ENCODE measurements at places on chromosomes 5 and 9.

- no peak for DNase-seq
These were observed 39.1 kb upstream of the NOTCH1 start for GRCh38 chr9:136584934-136585333.

DNA sequence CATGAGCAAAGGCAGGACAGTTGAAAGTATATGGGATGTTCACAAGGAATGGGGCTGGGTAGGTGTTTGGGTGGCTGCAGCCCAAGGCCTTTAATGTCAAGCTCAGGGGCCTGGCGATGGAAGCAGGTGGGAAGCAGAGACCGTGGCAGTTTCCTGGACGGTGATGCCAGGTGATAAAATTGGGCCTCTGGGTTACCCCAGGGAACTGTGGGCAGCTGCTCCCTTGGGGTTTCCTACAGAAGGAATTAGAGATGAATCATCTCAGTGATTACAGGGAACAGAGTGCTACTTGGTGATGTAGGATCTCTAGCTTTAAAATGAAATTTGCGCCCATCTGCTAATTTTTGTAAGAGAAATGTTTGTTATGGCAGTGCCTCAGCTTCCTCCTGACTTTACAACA is 39.2 kb downstream of the TSTD2 start:
- DNase-seq: peak; percentile 38

- DNase-seq: no peak
These were observed 90.4 kb downstream of the UBE2QL1 start for GRCh38 chr5:6539060-6539459.

- no peak for DNase-seq
These were observed 173.2 kb downstream of the SNCAIP start for GRCh38 chr5:122485226-122485625.

DNA sequence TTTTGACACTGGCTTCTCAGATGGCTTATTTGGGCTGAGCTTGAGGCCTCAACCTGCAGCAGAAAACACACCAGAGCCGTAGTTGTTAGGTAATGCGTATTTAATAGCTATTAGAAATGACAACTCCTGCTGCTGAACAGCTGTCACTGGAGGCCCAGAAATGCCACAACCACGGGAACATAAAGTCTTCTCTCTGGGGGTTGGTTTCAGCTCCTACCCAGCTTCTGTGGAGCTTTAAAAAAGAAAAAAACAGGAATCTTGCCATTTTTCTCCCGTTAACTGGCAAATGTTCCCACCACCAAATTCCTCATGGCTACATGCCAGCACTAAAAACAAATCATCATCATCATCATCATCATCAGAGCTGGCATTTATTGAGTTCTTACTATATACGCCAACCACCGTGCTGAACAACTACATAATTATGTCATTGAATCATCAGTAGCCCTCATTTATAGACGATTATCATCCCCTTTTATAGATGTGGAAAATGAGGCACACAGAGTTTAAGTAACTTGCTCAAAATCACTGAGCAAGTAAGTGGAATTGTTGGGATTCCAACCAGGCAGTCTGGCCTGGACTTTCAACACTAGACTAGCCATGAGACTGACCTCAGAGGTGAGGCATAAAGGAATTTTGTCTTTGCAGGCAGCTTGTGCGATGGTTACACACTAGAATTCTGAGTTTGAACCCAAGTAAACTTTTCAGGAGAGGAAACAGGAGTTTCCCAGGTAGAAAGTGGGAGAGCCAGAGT is 185.3 kb upstream of the WWC1 start:
- peak; percentile 52 for DNase-seq

DNA sequence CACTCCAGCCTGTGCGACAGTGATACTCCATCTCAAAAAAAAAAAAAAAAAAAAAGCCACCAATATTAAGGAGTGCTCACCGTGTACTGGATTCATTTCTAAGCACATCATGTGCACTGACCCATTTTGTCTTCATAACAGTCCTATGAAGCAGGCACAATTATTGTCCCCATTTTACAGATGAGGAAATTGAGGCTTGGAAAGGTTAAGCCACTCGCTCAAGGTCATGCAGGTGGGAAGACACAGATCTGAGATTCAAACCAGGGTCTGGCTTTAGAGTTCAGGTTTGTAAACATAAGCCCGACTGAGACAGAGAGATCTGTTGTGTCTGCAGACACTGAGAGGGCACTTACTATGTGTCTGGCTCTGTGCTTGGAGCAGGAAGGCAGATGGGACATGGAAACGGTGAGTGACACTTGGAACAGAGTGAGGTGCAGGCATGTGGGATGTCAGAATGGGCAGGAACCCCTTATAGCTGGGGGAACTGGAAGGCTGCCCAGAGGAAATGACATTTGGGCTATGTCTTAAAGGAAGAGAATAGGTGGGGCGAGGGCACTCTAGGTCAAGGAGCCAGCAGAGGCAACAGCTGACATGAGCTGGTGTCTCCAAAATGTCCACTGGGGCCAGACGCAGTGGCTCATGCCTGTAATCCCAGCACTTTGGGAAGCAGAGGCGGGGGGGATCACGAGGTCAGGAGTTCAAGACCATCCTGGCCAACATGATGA is 69.9 kb downstream of the STK10 start:
- no peak for DNase-seq

DNA sequence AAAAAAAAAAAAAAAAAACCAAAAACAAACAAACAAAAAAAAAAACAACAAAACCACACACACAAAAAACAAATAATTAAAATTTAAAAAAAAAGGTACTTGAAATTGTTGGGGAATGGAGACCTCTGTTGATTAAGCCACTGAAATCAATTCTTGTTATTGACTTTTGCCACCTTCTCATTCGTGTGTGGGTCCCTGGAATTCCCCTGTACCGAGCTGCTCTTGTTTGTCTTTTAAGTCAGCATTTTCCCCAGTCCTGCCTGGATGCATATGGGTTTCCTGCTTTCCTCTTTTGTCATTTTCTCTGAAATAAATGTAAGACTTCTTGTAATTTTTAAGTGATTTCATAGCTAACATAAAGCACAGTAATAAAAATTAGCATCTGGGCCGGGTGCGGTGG is 45.5 kb downstream of the GPBP1 start:
- DNase-seq: peak; percentile 5

DNA sequence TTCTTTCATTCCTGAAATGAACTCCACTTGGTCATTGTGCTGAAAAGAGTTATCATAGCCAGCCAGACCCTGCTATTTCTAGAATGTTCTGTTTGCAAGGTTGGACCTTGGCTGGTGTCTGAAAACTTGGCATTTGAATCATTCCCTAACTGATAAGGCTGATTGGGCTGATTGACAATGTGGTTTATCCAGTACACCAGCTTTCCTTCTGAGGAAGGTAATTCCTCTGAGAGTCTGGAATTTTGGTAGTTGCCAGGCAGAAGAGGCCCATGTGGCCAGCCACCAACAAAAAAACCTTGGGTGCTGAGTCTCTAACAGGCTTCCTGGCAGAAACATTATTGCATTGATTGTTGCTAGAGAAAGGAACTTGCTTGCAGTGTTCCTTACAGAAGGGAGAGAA is 15.3 kb downstream of the SEC61B start:
- no peak for DNase-seq

- no peak for DNase-seq
These were observed 46.7 kb upstream of the TMC1 start for GRCh38 chr9:72474676-72475075.

GRCh38 chr9:88922091-88922490 is 69.2 kb upstream of the S1PR3 start:
- no peak for DNase-seq

DNA sequence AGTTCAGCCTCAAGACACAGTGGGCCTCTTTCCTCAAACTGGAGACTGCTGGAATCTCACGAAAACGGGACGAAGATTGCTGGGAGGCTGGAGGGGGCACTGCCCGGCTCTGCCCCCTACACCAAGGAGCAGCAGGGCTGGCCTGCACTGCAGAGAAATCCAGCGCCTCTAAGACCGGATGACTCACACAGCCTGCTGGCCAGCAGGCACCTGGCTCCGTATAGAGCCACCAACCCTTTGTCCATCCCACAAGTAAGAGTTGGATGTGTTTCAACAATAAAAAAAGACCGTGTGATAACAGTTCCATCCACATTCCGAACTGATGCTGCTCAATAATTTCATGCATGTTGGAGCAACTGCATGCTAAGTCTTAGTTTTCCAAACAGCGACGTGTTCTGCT is 11.5 kb downstream of the CCDC127 start:
- DNase-seq: peak; percentile 29

DNA sequence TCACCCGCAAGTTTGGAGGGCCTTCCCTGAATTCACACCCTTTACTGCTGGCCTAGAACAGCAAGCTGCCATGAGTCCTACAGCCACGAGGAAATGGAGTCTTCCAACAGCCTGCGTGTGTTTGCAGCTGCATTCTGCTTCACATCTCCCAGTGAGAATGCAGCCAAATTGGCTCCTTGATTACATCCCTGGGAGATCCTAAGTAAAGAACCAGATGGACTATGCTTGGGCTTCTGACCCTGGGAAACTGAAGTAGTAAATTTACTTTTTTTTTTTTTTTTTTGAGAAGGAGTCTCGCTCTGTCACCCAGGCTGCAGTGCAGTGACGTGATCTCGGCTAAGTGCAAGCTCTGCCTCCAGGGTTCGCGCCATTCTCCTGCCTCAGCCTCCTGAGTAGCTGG is 617.0 kb upstream of the CDH18 start:
- no peak for DNase-seq

DNA sequence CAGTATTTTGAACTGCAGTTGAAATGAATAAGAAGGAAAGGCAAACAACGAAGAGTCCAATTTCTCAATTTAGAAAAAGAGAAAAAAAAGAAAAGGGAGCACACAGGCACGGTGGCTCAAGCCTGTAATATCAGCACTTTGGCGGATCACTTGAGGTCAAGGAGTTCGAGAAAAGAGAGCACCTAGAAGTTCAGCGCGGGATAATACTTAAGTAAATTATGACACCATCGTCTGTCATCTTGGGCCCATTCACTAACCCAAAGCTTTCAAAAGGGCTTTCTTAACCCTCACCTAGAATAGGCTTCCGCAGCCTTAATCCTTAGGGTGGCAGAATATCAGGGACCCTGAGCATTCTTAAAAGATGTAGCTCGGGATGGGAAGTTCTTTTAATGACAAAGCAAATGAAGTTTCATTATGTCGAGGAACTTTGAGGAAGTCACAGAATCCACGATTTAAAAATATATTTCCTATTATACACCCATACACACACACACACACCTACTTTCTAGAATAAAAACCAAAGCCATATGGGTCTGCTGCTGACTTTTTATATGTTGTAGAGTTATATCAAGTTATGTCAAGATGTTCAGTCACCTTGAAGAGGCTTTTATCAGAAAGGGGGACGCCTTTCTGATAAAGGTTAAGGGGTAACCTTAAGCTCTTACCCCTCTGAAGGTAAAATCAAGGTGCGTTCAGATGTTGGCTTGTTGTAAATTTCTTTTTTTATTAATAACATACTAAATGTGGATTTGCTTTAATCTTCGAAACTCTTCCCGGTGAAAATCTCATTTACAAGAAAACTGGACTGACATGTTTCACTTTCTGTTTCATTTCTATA is 602 bp upstream of the CD274 start:
- DNase-seq: peak; percentile 36

DNA sequence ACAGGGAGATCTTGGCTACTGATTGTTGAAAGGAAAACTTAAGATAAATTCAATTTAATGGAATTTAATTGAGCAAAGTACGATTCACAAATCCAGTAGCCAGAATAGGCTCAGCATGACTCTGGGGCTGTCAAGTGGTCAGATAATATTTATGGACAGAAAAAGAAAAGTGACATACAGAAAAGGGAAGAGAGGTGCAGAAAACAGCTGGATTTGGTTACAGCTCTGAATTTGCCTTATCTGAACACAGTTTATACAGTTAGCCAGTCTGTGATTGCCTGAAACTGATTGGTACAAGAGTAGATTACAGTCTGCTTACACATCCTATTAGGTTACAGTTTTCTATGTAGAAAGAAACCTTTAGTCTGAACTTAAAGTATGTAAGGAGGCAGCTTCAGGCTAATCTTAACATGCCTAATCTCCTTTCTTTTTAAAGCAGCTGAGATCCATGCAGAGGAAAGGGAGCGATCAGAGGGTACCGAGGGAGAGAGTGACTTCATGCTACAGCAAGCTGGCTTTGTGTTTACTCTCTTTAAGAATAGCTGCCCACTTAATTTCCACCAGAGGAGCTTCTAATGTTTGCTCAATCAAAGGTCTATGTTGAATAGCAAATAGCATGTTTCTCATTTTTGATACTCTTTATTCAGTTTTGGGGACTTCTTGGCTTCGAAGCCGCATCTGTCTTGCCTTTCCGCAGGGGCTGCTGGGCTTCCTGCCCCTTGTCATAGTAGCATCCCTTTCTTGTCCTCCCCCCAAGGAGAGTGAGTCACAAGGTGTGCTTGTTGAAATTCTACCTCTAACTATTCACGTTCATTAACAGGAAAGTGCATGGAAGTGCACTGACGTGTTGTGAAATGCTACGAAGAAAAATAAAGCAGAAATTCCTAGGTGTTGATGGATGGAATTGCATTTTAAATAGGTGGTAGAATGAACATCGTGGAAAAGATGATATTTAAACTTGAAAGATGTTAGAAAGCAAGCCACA is 761.2 kb downstream of the TAF11L14 start:
- peak; percentile 18 for DNase-seq

DNA sequence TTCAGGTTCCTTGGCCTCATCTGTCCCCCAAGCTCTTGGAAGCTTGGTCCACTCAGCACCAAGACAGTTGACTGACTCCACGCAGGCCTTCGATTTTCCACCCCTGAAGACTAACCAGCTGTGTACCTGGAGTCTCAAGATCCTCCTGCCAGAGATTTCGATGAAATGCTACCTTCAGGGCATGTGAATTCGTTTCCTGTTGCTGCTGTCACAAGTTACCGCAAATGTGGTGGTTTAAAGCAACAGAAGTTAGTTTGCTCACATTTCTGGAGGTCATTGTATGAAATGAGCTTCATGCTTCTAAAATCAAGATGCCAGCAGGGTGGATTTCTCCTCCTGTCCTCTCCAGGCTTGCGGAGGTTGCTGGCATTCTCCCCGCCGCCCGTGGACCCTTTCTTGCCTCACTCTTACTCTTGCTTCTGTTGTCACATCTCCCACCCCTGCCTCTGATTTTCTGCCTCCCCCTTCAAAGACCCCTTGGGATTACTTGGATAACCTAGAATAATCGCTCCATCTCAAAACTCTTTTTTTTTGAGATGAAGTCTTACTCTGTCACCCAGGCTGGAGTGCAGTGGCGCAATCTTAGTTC is 27.6 kb upstream of the RETREG1 start:
- DNase-seq: no peak

DNA sequence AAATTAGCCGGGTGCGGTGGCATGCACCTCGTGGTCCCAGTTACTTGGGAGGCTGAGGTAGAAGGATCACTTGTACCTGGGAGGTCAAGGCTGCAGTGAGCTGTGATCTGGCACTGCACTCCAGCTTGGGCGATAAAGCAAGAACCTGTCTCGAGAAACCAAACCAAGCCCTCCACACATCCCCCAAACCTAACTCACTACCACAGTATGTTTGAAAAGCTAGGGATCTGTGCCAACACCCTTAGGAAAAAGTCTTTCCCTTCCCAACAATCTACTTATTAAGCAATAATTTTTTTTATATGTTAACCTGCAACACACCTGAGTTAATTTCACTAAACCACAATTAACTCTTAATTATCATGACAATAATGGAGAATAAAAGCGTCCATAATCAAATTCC is 2.2 kb downstream of the UBTD2 start:
- peak; percentile 2 for DNase-seq

Data from Daoy (cell line).